GM12878 (cell line): ENCODE measurements at places on chromosomes 2 and 18. TPM values are rescaled to one million over a fixed set of nuclear protein-coding genes. Genes with fewer than 3 reads are reported as not detected.

DNA sequence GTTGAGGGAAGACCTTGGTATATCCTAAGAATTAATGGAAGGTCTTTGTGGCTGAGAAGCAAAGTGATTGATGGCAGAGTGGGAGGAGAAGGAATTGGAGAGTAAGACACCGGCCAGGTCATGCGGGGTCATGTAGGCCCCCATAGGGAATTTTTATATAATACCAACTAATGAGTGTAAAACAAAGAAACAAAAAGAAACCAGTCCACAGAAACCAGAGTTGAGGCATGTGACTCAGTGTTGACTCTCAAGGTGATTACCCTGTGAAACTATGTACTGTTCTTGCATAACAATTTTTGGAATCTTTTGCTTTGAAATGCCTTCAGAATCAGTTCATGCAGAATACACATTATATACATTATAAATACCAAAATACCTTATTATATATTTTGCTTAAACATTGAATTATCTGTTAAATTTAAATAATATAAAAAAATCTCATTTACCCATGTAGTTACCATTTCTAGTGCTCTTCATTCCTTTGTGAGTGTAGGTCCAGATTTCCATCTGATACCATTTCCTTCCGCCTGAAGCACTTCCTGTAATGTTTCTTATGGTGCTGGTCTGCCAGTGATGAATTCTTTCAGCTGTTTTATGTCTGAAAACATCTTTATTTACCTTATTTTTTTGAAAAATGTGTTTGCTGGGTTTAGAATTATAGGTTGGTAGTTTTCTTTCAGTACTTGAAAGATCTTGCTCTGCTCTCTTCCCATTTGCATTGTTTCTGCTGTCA is 8.6 kb downstream of the CLIP4 start:
- no peak overlapping the region for H3K27ac ChIP-seq
- no peaks in the 10 kb centered on the region; the same call in 1 of the 2 replicates for H3K36me3 ChIP-seq
- no peaks in the 10 kb centered on the region for H3K4me1 ChIP-seq
- no peaks in the 10 kb centered on the region for H3K27me3 ChIP-seq

- H3K4me3 ChIP-seq: no peak overlapping the region
- H3K36me3 ChIP-seq: peaks cover 30% of the 10 kb centered on the region
- peaks cover 1% of the 10 kb centered on the region for H3K4me1 ChIP-seq
- no peaks in the 10 kb centered on the region for H3K27me3 ChIP-seq
- no peak for DNase-seq
- H3K27ac ChIP-seq: no peak overlapping the region
Observed at GRCh38 chr2:170967553-170967952, 38.5 kb downstream of the GORASP2 start.

- H3K4me3 ChIP-seq: no peak overlapping the region
- DNase-seq: no peak
- no peaks in the 10 kb centered on the region for H3K4me1 ChIP-seq
- no peaks in the 10 kb centered on the region for H3K36me3 ChIP-seq
- H3K27ac ChIP-seq: no peak overlapping the region
Observed at GRCh38 chr2:222760301-222760897, 88.9 kb downstream of the MOGAT1 start.

GRCh38 chr18:28116461-28116860 is 60.5 kb downstream of the CDH2 start:
- H3K4me1 ChIP-seq: no peaks in the 10 kb centered on the region
- no peaks in the 10 kb centered on the region for H3K27me3 ChIP-seq

- H3K27me3 ChIP-seq: no peaks in the 10 kb centered on the region
- H3K27ac ChIP-seq: no peak overlapping the region
- H3K4me1 ChIP-seq: no peaks in the 10 kb centered on the region
- no peaks in the 10 kb centered on the region for H3K36me3 ChIP-seq
- no peak for DNase-seq
Observed at GRCh38 chr18:6633310-6633709, 96.2 kb upstream of the ARHGAP28 start.

DNA sequence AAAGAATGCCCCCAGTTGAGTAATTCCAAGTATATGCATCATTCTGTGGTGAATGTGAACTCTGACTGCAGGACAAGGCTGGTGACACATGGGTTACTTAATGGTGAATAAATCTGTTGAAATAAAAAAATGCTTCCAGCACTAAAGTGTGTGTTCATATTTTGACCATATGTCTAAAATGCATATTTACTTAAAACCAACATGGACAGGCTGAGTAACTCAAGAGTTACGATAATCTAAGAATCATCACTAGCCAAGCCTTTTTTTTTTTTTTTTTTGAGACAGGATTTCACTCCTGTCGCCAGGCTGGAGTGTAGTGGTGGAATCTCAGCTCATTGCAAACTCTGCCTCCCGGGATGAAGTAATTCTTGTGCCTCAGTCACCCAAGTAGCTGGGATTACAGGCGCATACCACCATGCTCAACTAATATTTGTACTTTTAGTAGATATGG is 47.1 kb upstream of the CCBE1 start:
- no peaks in the 10 kb centered on the region for H3K36me3 ChIP-seq
- no peak overlapping the region for H3K27ac ChIP-seq
- DNase-seq: no peak
- H3K27me3 ChIP-seq: no peaks in the 10 kb centered on the region
- no peak overlapping the region for H3K4me3 ChIP-seq
- H3K4me1 ChIP-seq: no peaks in the 10 kb centered on the region

GRCh38 chr18:38790303-38790702 is 1224.7 kb upstream of the CELF4 start:
- H3K36me3 ChIP-seq: no peaks in the 10 kb centered on the region
- no peak for DNase-seq
- H3K27me3 ChIP-seq: no peaks in the 10 kb centered on the region
- no peaks in the 10 kb centered on the region for H3K4me1 ChIP-seq

- no peaks in the 10 kb centered on the region for H3K27me3 ChIP-seq
- no peak overlapping the region for H3K4me3 ChIP-seq
- H3K36me3 ChIP-seq: no peaks in the 10 kb centered on the region
- H3K4me1 ChIP-seq: no peaks in the 10 kb centered on the region
- no peak overlapping the region for H3K27ac ChIP-seq
- no peak for DNase-seq
Observed at GRCh38 chr2:155382776-155383175, 684.3 kb downstream of the KCNJ3 start.

DNA sequence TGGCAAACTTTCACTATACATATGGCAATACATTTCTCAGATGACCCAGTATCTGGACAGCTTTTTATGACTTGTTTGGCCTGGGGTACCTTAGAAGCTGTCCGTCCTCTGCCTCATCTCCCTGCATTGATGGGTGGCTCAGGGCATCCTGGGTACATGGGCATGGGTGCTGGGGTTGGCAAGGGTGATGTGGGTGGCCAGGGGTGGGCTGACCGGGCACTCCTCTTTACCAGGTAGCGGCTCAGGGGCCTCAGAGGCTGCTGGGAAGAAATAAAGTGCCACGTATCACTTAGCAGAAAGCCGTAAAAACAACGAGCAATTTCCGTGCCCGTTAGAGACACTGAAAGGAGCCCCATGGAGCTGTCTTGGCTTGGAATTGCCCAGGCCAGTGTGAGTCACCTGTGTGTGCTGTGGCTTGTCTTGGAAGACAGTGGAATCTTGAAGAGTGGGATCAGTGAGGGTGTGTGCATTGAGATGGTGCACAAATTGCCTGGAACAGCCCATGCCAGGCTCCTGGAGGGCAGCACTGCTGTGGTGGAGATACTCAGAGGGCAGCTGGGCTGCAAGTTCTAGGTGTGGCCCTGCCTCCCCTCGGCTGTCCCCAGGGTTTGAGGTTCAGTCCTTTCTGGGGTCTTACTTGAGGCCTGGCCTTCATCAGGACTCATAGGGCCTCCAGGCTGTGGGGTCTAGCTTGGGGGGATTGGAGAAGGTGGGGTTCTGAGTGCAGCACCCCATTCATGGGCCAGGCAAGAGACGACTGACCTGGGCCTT is 88.8 kb downstream of the FHOD3 start:
- no peaks in the 10 kb centered on the region; the same call in 1 of the 2 replicates for H3K4me1 ChIP-seq
- H3K27ac ChIP-seq: no peak overlapping the region
- no peaks in the 10 kb centered on the region for H3K27me3 ChIP-seq

- no peaks in the 10 kb centered on the region for H3K36me3 ChIP-seq
- no peaks in the 10 kb centered on the region for H3K27me3 ChIP-seq
- H3K27ac ChIP-seq: no peak overlapping the region
- DNase-seq: peak; percentile 24
- no peak overlapping the region for H3K4me3 ChIP-seq
- H3K4me1 ChIP-seq: no peaks in the 10 kb centered on the region
Observed at GRCh38 chr2:186751790-186752189, 57.9 kb downstream of the FAM171B start.

GRCh38 chr2:42368817-42369531 is 8.0 kb upstream of the COX7A2L start:
- H3K4me1 ChIP-seq: no peaks in the 10 kb centered on the region
- H3K36me3 ChIP-seq: no peaks in the 10 kb centered on the region
- H3K4me3 ChIP-seq: no peak overlapping the region
- no peak overlapping the region for H3K27ac ChIP-seq

DNA sequence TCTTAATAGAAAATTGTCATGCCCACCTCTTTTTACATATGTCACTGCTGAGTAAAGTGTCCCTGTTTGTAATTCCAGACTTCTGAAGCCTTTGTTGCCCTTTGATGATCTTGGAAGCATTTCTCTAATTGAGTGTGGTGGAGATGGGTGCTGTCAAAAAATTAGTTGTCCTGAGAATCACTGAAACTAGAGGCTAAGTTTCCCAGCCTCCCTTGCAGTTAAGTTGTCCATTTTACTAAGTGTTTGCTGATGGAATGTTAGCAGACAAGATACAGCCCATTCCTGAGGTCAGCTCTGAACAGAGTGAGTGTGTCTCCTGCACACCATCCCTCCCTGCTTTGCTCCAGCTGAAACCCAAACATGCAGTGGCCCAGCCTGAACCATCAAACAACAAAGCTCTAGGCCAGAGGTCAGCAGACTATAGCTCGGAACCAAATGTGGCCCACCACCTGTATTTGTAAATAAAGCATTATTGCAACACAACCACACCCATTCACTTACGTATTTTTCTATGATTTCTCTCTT is 28.1 kb upstream of the TMEM177 start:
- no peak overlapping the region for H3K27ac ChIP-seq
- no peaks in the 10 kb centered on the region for H3K27me3 ChIP-seq
- H3K4me1 ChIP-seq: peaks cover 4% of the 10 kb centered on the region; the same call in 1 of the 2 replicates
- H3K4me3 ChIP-seq: no peak overlapping the region
- DNase-seq: no peak

- H3K27me3 ChIP-seq: peaks cover 2% of the 10 kb centered on the region; the same call in 1 of the 2 replicates
- H3K36me3 ChIP-seq: no peaks in the 10 kb centered on the region
- no peak overlapping the region for H3K27ac ChIP-seq
- H3K4me1 ChIP-seq: no peaks in the 10 kb centered on the region
Observed at GRCh38 chr2:172216477-172216876, 113.8 kb upstream of the DLX2 start.

- no peak overlapping the region for H3K27ac ChIP-seq
- DNase-seq: no peak
- no peaks in the 10 kb centered on the region for H3K27me3 ChIP-seq
- no peak overlapping the region for H3K4me3 ChIP-seq
- no peaks in the 10 kb centered on the region for H3K36me3 ChIP-seq
- H3K4me1 ChIP-seq: no peaks in the 10 kb centered on the region
Observed at GRCh38 chr2:33946193-33946592, 347.1 kb upstream of the FAM98A start.

GRCh38 chr2:58601017-58601416 is 359.9 kb upstream of the FANCL start:
- H3K4me3 ChIP-seq: no peak overlapping the region
- H3K4me1 ChIP-seq: no peaks in the 10 kb centered on the region
- no peak overlapping the region for H3K27ac ChIP-seq
- H3K27me3 ChIP-seq: no peaks in the 10 kb centered on the region
- DNase-seq: no peak

DNA sequence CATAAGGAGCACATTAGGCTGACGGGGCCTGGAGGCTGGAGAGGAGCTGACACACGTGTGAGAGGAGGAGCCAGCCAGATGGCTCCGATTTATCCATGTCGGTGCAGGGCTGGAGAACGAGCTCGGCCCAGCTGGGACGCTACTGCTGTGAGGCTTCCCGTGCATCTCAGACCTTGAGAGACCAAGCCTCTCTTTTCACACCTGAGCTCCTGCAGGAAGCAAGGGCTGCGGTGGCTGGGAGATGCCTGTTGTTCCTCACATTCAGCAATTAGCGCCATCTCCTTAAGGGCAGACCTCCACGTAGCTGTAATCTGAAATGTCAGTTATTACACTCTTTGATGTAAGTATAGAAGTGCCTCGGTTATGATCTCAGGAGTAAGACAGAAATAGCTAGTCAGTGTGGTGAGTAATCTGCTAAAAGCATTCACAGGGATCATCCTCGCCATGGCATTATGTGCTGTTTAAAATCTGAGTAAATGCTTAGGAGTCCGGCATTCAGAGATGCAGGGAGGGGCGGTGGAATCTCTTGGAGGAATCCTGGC is 107.9 kb downstream of the PRKCE start:
- H3K4me1 ChIP-seq: peaks cover under 1% of the 10 kb centered on the region; the same call in 1 of the 2 replicates
- no peak for DNase-seq
- H3K4me3 ChIP-seq: no peak overlapping the region
- no peaks in the 10 kb centered on the region for H3K36me3 ChIP-seq

- H3K27ac ChIP-seq: no peak overlapping the region
- no peak for DNase-seq
- H3K27me3 ChIP-seq: no peaks in the 10 kb centered on the region
- H3K36me3 ChIP-seq: no peaks in the 10 kb centered on the region
- H3K4me3 ChIP-seq: no peak overlapping the region
Observed at GRCh38 chr2:9401059-9401547, 22.2 kb downstream of the ITGB1BP1 start.

- no peak for DNase-seq
- no peak overlapping the region for H3K4me3 ChIP-seq
- no peaks in the 10 kb centered on the region for H3K36me3 ChIP-seq
- H3K27me3 ChIP-seq: no peaks in the 10 kb centered on the region; the same call in 1 of the 2 replicates
- no peaks in the 10 kb centered on the region for H3K4me1 ChIP-seq
- no peak overlapping the region for H3K27ac ChIP-seq
Observed at GRCh38 chr2:172821370-172822338, 86.0 kb downstream of the RAPGEF4 start.

DNA sequence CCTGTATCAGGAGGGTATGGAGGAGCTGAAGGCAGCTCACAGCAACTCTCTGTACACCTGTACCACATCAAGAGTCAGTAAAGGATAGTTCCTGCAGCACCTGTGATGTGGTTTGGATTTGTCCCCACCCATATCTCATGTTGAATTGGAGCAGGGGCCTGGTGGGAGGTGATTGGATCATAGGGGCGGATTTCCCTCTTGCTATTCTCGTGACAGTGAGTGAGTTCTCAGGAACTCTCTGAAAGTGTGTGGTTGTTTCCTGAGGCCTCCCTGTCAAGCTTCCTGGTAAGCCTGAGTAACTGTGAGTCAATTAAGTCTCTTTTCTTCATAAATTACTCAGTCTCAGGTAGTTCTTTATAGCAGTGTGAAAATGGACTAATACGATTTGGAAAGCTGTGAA is 28.9 kb downstream of the OSBPL1A start:
- no peak overlapping the region for H3K27ac ChIP-seq
- H3K36me3 ChIP-seq: no peaks in the 10 kb centered on the region
- H3K27me3 ChIP-seq: no peaks in the 10 kb centered on the region
- no peak for DNase-seq
- no peak overlapping the region for H3K4me3 ChIP-seq
- no peaks in the 10 kb centered on the region for H3K4me1 ChIP-seq

- no peak overlapping the region for H3K4me3 ChIP-seq
- H3K27me3 ChIP-seq: no peaks in the 10 kb centered on the region
- no peaks in the 10 kb centered on the region for H3K36me3 ChIP-seq
- H3K27ac ChIP-seq: no peak overlapping the region
Observed at GRCh38 chr2:8536686-8537561, 144.9 kb upstream of the ID2 start.

GPR55 gene
- 26.8 and 30.1 TPM in 2 replicates for total RNA-seq

CCT7 gene
- 474 and 494 TPM in 2 replicates for total RNA-seq

EVX2 gene
- total RNA-seq: not detected in 2 replicates

YIPF4 gene
- total RNA-seq: 28.1 and 31.4 TPM in 2 replicates

FAM237A gene
- not detected in 2 replicates for total RNA-seq

CABLES1 gene
- 14.5 and 15.6 TPM in 2 replicates for total RNA-seq

AGXT gene
- 0.18 and 0.19 TPM in 2 replicates for total RNA-seq

FSHR gene
- total RNA-seq: not detected in 2 replicates

SLC4A5 gene
- total RNA-seq: 2.3 and 4.4 TPM in 2 replicates
